Pancreas (tissue), 10 donors: ENCODE measurements at places on chromosomes 7 and 10. TPM values are rescaled to one million over a fixed set of nuclear protein-coding genes. Genes with fewer than 3 reads are reported as not detected.

The VPS41 gene
- 22.0 TPM for polyA plus RNA-seq

The ZNF273 gene
- 4.6 TPM for polyA plus RNA-seq

The NPY4R gene
- polyA plus RNA-seq, result not detected

The MRC1 gene
- 2.2 TPM for polyA plus RNA-seq

The ZCCHC24 gene
- 6.6 TPM for polyA plus RNA-seq

The ADAM22 gene
- 0.30 TPM for polyA plus RNA-seq

The NUTM2D gene
- 13.8 TPM for polyA plus RNA-seq

The BICC1 gene
- 21.9 TPM for polyA plus RNA-seq

The AMZ1 gene
- polyA plus RNA-seq, result 0.04 TPM

The GTPBP10 gene
- 10.2 TPM for polyA plus RNA-seq

The PON1 gene
- polyA plus RNA-seq, result 0.26 TPM

The GRB10 gene
- 94.9 TPM for polyA plus RNA-seq

The GNGT1 gene
- polyA plus RNA-seq, result not detected

The CARD11 gene
- polyA plus RNA-seq, result 2.2 TPM

The AP1S1 gene
- polyA plus RNA-seq, result 34.7 TPM

The NUTM2E gene
- 0.40 TPM for polyA plus RNA-seq

The AGAP6 gene
- polyA plus RNA-seq, result 44.5 TPM

The PILRA gene
- 4.8 TPM for polyA plus RNA-seq

The HOXA6 gene
- not detected for polyA plus RNA-seq

The OPALIN gene
- polyA plus RNA-seq, result not detected

The LRRC61 gene
- polyA plus RNA-seq, result 11.2 TPM

The PAX4 gene
- polyA plus RNA-seq, result not detected

The NODAL gene
- not detected for polyA plus RNA-seq

The RNF32 gene
- polyA plus RNA-seq, result 1.2 TPM

The PBLD gene
- 11.9 TPM for polyA plus RNA-seq

The ACADSB gene
- polyA plus RNA-seq, result 3.6 TPM

The FAM131B gene
- polyA plus RNA-seq, result 0.09 TPM

The MYH16 gene
- not detected for polyA plus RNA-seq

The FOXI2 gene
- polyA plus RNA-seq, result not detected

The AKR1C2 gene
- polyA plus RNA-seq, result 5.1 TPM

The BHLHA15 gene
- polyA plus RNA-seq, result 98.0 TPM

The AOAH gene
- polyA plus RNA-seq, result 2.0 TPM

The FAS gene
- polyA plus RNA-seq, result 2.8 TPM

The GAD2 gene
- polyA plus RNA-seq, result 25.2 TPM

The CLRN3 gene
- polyA plus RNA-seq, result 0.56 TPM

The ERVW-1 gene
- polyA plus RNA-seq, result not detected

The FOXP2 gene
- polyA plus RNA-seq, result 2.7 TPM

The PDZD7 gene
- 0.89 TPM for polyA plus RNA-seq

The SLC18A3 gene
- polyA plus RNA-seq, result 0.47 TPM

The TMEM176A gene
- polyA plus RNA-seq, result 17.4 TPM
